ENCODE measurements at places on chromosomes 5 and 9.

GRCh38 chr5:63323926-63324325 lies 638.3 kb downstream of the HTR1A start:
- DNase-seq = no peak

GRCh38 chr5:128424646-128425045 lies 113.4 kb downstream of the FBN2 start:
- DNase-seq = no peak

DNA sequence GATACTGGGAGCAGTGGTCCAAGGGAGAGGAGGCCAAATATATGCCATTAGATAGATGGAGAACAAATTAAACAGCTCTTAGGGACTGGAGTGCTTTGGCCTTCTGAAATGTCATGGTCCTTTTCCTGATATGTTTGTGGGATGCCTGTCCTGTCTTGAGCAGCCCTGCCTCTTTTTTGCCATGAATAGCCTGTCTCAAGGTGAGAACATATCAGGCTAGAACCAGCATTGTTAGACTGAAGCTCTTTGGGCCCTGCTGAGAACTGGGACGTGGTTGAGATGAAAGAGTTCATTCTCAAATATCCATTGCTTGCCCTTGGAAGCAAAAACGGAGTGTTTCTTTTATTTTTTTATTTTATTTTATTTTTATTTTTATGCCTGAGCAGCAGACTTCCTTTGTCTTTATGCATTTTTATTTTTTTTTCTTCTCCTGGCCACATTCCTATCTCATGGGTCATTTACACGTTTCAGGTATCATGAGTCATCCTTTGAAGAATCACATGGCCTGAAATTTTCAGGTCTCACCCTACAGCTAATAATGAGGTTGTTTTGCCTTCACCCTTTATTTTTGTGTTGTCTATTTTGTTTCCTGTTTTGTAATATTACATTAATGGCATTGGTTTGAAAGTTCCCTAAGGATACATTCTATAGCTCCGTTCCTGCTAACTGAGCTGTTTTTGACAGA lies 371.4 kb downstream of the PSAT1 start:
- DNase-seq = no peak

DNA sequence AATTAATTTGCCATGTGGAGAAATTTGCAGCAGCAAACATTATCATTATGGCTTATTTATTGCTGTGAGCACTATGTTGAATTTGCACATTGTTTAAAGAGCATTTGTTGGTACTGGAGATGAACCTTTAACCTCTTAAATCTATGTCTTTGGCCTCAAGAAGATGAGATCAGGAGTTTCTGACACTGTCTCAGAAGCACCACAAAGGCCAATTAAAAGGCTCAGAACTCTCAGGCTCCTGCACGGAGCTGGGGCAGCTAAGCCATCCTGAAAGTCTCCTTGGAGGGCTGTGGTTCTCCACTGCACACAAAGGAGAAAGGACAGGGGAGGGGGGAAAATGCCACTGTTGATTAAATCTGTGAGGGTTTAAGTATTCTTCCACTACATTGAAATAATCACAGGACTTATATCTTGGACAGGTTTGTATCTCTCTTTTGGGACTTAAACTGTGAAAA lies 33.1 kb downstream of the ZNF366 start:
- DNase-seq = no peak

DNA sequence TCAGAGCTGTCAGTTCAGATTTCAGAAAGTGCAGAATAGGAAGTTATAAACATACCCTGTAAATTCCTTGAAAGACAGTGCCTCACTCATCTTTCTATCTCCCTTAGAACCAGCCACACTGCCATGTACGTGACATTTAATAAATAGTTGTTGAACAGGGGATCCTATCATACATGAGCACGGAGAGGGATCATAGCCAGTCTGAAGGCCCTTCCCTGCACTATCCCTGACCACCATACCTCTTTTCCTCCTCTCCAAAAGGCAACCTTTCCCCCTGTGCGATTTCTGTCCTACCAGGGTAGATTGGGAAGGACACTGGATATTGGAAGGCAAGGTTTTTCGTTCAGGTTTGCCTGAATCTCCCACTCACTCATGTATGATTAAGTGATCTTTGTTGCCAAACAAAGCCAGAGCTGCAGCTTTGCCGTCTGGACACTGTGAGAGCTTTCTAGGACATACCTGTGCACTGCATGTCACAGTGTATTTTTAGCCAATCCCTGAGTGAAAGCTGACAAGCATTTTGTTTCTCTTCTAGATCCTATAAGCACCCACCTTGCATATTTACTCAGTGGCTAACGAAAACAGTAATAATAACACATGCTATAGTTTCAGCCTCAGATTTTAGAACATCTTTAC lies 986.5 kb upstream of the WWC1 start:
- DNase-seq = no peak

- DNase-seq = no peak
Observed at GRCh38 chr9:75140261-75140660, 51.9 kb downstream of the OSTF1 start.

DNA sequence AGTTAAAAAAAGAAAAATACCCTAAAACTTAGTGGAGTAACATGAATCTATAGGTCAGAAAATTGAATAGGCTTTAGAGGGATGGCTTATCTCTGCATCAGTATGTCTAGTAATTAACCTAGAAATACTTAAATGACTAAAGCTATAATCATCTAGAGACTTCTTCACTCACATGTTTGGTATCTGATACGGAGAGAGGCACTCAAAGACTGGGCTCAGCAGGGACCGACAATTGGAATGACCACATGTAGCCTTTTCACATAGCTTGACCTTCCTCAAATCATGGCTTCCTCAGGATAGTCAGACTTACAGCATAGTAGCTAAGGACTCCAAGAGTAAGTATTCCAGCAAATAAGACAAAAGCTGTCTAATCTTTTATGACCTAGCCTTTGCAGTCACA lies 105.3 kb upstream of the RORB start:
- no peak for DNase-seq

DNA sequence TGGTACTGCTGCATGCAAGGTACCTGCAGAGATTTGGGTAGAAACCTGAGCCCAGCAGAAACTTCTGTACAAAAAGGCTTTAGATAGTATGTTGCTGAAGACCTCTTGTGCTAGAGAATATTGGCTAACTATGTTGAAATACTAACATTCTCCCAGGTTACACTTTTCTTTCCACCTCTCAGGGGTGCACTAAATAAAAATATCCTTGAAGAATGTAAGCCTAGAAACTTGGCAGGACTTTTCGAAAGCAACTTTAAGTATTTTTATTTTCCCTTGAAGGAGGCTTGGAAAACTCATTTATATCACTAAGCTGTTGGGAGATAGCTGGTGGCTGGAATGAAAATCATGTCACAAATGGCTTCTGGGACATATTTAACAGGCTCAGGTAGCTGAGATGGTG lies 50.0 kb downstream of the FBXL7 start:
- no peak for DNase-seq

DNA sequence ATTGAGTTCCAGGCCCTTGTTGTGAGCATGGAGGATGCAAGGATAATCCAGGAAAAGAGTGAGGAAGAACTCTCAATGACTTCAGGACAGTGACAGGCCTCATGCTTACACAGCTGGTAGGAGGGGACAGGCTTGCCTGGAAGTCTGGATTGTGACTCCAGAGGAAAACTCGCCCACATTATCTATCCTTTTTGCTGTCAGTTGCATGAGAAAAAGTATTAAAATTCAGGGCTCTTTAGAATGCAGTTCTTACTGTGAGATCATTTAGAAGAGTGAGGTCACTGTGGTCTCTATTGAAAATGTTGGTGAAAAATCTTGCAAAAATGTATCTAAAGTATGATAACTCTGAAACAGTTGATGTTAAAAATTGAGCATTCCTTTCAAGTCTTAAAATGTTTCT lies 30.5 kb downstream of the NTRK2 start:
- DNase-seq = no peak

DNA sequence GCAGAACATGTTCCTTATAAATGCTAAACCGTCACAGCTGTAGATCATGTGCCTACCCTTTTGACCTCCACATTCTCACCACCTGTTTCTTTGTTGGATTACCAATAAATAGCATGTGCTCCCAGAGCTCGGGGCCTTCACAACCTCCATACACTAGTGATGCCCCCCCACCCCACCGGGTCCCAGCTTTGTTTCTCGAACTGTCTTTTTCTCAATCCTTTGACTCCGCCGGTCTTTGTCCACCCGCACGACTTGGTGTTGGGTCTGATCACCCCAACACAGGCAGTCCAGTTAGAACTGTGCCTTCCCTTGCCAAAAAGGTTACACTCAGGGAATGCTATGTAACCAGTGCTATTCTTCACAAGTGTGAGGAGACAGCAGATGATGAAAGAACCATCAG lies 485.9 kb upstream of the C9orf72 start:
- DNase-seq = no peak

- no peak for DNase-seq
Observed at GRCh38 chr5:61142811-61143210, 19.5 kb downstream of the SMIM15 start.

- no peak for DNase-seq
Observed at GRCh38 chr5:122124766-122125165, 4.6 kb upstream of the ZNF474 start.

GRCh38 chr5:141637767-141638419 lies 1.1 kb downstream of the RELL2 start:
- peak; percentile 73 for DNase-seq

- no peak for DNase-seq
Observed at GRCh38 chr5:52825826-52826225, 38.1 kb downstream of the ITGA1 start.

- no peak for DNase-seq
Observed at GRCh38 chr9:105438141-105438806, 9.6 kb upstream of the FSD1L start.

- DNase-seq = no peak
Observed at GRCh38 chr5:51181208-51181894, 201.9 kb upstream of the ISL1 start.

DNA sequence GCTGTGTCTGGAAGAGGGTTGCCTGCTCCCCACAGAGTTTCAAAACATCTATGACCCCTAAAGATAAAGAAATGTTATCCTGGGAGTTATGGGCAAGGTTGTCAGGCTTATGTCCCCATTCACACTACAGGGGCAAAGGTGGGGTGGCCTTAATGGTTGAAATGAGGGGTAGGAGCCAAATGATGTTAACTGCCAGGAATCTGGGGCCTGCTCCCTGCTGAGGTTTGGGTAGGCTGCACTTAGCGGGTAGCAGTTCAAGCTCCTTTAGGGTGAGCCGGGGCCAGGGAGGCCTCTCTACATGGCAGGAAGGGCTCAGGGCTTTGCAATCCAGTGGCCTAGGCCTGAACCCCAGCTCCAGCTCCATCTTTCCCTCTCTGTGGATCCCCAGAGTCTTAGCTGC lies 3.0 kb downstream of the FGF18 start:
- no peak for DNase-seq

DNA sequence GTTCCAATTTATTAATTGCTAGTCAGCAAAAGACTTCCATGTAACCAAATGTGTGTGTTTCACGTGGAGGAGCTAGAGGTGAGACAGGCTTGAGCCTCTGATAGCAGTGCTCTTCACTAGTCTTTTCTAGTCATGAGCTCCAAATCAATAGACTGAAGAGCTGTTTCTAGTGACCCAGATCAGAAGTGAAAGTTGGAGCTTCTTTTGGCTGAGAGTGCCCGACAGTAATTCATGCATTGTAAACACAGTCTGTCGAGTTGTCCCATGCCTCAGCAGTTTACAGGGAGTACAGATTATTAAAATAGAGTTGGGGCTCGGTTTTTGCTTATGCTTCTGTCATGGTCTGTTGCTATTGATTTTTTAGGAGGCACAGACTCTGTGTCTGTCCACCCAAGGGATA lies 793.1 kb downstream of the DTWD2 start:
- DNase-seq = no peak

DNA sequence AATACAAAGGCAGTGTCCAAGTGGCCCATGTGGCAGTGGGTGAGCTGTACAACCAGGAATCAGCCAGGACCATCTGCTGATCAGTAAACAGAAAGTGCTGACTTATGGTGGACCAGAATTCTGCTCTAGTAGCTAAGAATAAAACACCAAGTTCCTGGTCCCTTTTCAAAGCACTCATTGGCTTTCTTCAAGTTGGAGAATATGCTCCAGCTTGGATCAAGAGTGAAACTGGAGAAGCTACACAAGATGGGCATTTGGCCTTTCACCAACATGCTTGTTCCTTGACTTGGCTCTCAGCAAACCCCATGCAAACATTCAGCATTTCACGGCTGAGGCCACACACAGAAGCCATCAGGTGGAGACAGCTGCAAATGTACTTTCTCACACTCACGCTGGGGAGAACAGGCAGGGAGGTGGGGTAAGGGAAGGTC lies 32.1 kb downstream of the MARCHF3 start:
- DNase-seq = peak; percentile 25

DNA sequence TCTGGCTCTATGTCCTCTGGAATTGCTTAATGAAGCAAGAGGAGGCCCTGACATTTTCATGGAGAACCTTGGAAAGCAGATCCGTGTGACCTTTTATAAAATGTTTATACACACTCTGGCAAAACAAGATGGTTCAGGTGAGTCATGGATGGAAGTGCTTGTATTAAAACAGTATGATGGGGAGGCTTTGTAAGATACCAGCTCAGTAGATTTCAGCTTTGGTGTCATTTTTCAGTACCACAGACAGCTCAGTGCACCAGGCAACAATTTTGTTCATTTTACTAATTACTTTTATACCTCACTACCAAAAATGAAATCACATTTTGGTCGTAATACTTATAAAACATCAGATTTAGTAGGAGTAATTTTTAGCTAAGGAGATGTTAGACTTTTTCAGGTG lies 5.2 kb downstream of the KCNN2 start:
- peak; percentile 48 for DNase-seq

DNA sequence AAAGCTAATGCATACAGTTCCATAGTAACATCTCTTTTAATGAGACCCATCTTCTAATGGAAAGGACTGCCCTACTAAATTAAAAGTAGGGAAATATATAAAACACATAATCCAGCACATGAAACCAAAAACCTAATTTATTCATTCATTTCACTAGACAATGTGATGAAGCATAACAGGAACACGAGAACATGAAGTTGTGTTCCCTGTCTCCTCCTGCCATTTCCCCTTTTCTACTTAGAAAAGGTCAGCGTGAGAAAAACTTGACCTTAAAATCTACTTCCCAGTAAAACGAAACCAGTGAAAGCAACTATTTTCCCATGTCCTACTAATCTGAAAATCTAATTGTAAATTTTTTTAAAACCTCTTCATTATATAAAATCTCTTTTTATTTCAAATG lies 847.5 kb downstream of the TLE1 start:
- no peak for DNase-seq
